Activated CD8-positive, alpha-beta T cell treated with anti-CD3 and anti-CD28 coated beads for 36 hours (primary cell): ENCODE measurements at places on chromosomes 2 and 18.

GRCh38 chr2:104430852-104431251 lies 423.1 kb upstream of the POU3F3 start:
- DNase-seq, result no peak

GRCh38 chr2:132589111-132589830 lies 80.7 kb downstream of the LYPD1 start:
- no peak for DNase-seq

DNA sequence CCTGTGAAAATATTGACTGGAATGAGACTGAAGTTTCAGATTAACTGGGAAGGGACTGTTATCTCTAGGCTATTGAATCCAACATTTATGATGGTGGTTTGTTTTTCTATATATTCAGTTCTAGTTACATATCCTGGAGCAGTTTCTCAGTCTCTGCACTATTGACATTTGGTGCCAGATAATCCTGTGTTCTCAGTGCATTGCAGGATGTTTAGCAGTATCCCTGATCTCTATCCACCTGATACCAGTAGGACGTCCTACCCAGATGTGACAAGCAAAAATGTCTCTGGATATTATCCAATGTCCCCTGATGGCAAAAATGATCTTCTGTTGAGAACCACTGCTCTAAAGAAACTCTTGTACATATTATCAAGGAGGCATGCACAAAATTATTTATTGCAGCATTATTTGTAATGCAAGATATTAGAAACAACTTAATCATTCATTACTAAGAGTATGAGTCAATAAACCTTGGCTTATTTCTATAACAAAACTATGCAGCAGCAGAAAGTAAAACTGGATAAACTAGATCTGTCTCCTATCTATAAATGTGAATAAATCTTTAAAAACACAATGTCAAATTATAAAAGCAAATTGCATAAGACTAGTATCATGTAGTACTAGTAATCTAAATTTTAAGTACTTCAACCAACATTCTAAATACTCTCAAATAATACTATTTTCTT lies 369.3 kb upstream of the RND3 start:
- DNase-seq, result no peak

GRCh38 chr2:110904116-110904778 lies 171.9 kb downstream of the ACOXL start:
- DNase-seq, result peak; percentile 22

DNA sequence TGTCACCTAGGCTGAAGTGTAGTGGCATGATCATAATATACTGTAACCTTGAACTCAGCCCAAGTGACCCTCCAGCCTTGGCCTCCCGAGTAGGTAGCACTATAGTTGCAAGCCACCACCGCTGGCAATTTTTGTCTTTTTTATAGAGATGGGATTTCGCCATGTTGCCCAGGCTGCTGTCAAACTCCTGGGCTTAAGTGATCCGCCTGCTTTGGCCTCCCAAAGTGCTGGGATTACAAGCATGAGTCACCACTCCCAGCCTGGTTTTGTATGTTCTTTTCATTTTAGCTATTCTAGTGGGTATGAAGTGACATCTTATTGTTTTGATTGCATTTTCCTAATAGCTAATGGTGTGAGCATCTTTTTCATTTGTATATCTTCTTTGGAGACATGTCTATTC lies 11.3 kb upstream of the EXOC6B start:
- DNase-seq, result no peak
